ENCODE measurements at places on chromosomes 2 and 18.

GRCh38 chr2:147649286-147649685 lies 195.5 kb upstream of the ACVR2A start:
- DNase-seq = no peak

- DNase-seq = no peak
These were observed 1377.4 kb upstream of the ACVR2A start for GRCh38 chr2:146467425-146467824.

DNA sequence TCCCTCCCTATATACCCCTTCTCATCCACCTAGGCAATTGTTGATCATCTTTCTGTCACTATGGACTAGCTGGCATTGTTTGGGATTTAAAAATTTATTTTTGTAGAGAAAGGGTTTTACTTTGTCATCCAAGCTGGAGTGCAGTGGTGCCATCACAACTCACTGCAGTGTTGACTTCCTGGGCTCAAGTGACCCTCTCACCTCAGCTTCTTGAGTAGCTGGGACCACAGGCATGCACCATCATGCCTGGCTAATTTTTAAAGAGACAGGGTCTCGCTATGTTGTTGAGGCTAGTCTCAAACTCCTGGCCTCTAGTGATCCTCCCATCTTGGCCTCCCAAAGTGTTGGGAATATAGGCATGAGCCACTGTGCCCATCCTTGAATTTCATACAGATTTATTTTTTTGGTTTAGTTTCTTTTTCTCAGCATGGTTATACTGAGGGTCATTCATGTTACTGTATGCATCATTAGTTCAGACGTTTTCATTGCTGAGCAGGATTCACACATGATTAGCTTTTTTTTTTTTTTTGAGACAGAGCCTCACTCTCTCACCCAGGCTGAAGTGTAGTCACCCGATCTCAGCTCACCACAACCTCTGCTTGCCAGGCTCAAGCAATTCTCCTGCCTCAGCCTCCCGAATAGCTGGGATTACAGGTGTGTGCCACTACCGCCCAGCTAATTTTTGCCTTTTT lies 8.6 kb upstream of the PCARE start:
- no peak for DNase-seq

DNA sequence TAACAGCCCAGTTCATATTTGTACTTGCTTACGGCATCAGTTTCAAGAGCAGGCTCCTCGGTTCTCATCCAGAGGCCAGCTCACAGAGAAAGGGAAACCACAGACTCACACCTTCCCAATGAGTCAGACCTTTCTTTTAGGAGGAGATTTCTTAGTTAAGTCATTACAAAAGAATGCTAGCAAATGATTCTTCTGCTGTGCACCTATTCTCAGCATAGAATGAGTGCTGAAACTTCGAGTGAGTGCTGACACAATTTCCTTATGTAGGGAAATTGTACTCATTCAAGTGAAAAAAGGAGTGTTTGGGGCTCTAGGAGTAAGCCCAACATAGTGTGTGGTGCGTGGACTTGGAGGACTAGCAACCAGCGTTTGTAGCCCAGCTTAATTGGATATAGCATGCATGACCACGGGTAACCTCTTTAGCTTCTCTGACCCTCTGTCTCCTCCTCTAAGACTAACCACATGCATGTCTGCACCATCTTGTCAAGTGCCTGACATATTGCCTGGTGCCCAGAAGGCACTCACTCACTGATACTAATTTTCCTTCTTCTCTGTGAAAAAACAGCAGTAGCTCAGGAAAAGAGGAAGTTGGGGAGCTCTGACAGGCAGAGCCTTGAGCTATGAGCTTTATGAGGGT lies 87.0 kb downstream of the ALPK2 start:
- peak; percentile 60 for DNase-seq

- DNase-seq = no peak
These were observed 79.4 kb downstream of the SLC4A3 start for GRCh38 chr2:219706823-219707281.

- DNase-seq = no peak
These were observed 173.3 kb upstream of the ZFP36L2 start for GRCh38 chr2:43399515-43400264.

DNA sequence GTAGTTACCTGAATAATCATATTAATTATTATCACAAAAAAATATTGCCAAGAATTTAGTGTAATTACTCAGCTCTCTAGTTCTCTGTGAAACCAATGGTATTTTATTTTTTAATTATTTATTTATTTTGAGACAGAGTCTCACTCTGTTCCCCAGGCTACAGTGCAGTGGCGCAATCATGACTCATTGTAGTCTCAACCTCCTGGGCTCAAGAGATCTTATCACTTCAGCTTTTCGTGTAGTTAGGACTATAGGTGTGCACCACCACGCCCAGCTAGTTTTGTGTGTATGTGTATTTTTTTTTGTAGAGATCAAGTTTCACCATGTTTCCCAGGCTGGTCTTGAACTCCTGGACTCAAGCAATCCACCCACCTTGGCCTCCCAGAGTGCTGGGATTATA lies 440.4 kb upstream of the CDH20 start:
- no peak for DNase-seq

- DNase-seq = no peak
These were observed 158.7 kb downstream of the TDRD15 start for GRCh38 chr2:21282515-21282898.

- no peak for DNase-seq
These were observed 154.7 kb downstream of the DYSF start for GRCh38 chr2:71608034-71608433.

DNA sequence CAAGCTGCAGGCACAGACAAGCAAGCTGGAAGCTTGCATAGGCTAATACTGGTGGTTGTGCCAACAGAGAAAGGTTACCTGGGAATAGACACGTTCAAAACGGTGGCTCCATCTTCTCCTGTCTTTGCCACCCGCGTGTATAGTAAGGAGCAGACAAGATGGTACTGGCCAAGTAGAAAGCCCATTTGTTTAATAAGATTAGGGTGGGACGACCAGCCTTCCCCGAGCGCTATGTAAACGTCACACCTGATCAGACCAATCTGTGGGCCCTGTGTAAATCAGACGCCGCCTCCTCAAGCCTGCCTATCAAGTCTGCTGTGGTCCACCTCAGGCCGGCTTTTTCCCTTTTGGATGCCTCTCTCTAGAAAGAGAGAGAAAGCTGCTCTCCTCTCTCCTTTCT lies 189.2 kb downstream of the LAMA1 start:
- DNase-seq = no peak

- no peak for DNase-seq
These were observed 24.6 kb upstream of the NOTO start for GRCh38 chr2:73177645-73178255.

DNA sequence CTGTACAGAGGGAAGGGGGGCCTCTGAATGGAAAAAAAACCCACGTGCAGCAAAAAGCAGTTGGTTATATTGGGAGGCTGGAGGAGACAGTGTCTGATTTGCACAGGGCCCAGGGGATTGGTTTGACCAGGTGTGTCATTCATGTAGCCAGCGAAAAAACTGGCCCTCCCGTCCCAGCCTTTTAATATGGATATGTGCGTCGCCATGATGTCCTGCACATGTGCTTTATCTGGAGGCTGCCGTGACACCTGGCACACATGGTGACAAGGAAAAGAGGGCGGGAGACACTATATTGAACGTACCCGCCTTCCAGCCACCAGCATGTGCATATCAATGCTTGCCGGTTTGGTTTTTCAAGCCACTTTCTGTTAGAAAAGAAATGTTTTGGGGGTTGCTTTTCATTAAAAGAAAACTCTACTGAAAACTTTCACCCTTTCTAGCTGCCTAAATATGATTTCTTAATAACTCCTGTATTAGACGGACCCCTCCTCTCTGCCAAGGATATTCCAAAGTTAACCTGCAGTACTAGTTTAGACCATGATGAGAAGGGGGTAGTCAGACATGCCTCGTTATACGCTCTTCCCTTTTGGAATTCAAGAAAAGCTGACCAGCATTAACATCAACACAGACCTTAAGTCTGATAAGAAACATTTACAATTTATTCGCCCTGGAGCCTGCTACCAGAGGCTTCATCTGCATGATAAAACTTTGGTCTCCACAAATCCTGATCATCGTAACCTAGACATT lies 16.2 kb downstream of the SLC25A52 start:
- DNase-seq = no peak

DNA sequence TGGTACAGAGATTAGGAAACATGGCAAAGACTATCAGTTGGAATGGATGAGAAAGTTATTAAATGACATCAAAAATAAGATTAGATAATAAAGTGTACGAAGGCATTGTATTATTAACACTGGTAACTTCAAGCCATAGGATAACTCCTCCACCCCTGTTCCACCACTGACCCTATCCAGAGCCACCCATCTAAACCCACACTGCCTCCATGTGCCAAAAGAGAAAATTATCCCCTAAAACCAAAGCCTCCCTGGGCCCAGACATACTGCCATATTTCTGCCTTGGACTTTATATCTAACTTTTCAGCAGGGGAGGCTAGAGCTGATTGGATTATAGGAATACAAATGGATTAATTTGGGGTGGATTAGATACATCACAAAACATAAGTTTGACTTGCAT lies 443.7 kb downstream of the BCL11A start:
- DNase-seq = no peak

DNA sequence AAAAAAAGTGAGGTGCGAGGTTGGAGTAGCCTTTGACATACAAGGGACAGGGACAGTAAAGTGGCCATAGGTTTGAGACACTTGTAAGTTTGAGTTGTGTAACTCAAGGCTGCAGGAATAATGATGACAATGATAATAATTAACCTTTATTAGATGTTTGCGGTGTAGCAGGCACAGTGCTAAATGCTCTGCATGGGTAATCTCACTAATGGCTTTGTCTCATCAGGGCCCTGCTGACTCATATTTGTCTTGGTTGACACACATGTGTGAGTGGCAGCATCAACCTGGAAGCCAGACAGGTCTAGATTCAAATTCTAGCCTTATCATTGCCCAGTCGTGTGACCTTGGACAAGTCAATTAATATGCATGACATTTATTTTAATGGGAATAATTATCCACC lies 126.2 kb downstream of the FSHR start:
- DNase-seq = no peak

Measured in CD4-positive, alpha-beta T cell treated with Interleukin-6 for 4 hours (primary cell).